Inflammatory macrophage (primary cell): ENCODE measurements at places on chromosomes 5 and 9.
A peak's percentile ranks its signal among the peaks of the same experiment; 100 is the strongest.

GRCh38 chr9:98234245-98234825, 21.1 kb downstream of the TBC1D2 start:
- DNase-seq: no peak

- peak; percentile 10 for DNase-seq
Observed at GRCh38 chr5:76175821-76176403, 92.7 kb downstream of the SV2C start.

GRCh38 chr5:168714046-168714445, 134.9 kb upstream of the PANK3 start:
- DNase-seq: no peak

DNA sequence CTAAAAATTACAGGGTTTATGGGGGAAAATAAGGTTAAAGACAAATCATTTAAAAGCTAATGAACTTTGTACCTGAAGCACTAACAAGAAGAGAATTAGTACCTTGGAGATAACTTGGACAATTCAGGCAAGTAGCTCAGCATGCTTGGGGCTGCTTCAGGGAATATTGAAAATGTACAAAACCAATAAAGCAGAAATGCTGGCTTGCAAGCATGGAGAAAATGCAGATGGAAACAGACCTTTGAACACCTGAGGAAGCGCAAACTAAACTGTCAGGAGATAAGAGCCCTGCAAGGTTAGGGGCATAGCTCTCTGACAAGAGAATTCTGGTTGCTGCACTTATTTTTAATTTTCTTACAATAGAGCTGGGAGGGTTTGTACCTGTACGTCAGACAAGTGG, 42.6 kb upstream of the C5orf47 start:
- no peak for DNase-seq

DNA sequence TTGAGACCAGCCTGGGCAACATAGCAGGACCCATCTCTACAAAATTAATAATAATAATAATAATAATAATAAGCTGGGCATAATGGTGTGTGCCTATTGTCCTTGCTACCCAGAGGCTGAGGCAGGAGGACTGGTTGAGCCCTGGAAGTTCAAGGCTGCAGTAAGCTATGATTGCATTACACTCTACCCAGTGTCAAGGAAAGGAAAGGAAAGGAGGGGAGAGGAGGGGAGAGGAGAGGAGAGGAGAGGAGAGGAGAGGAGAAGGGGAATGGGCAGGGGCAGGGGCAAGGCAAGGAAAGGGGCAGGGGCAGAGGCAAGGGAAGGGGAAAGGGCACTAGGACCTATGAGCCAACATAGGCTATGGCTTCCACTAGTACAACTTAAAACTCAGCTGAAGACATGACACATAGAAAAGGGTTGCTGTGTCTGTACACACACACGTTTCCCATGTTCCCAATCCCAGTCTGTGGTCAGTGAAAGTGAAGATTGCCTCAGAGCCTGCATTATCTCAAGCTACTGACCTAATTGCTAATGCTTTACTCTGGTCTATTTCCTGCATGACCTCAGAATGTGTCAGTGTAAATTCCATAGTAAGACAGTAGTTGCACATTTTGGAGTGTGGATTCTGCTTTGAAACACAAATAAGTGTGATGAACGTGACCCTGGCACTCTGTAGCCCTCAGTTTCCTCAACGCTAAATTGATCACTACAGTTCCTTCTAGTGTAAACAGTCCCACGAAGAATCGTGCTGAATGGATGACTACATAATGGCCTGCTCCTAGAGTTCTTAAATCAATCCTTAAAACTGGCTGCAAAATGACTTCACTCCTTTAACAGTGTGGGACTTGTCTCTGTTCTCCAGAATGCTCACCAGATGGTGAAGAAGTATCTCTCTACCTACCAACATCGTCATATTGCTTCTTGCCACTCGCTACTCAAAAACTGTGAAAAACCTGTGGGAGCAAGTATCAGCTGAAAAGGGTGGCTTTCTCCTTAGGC, 497.0 kb downstream of the RAB3C start:
- DNase-seq: no peak

- DNase-seq: no peak
Observed at GRCh38 chr9:81466981-81467380, 222.4 kb downstream of the TLE1 start.

DNA sequence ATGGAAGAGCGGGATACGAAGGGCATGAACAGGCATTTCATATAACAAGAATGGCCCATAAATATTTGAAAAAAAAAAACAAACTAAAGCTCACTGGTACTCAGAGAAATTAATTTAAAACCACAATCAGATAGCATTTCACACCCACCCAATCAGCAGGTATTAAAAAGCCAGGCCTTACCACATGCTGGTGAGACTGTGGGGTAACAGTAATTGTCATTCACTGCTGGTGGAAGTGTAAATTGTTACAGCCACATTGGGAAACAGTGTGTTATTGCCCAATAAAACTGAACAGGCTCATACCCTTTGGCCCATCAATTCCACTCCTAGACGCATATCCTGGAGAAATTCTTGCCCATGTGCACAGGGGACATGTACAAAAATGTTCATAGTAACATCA, 66.0 kb downstream of the PLAC8L1 start:
- peak; percentile 62 for DNase-seq

- DNase-seq: peak; percentile 33
Observed at GRCh38 chr9:122930541-122931225, 629 bp downstream of the ZBTB26 start.

- no peak for DNase-seq
Observed at GRCh38 chr5:120684213-120684612, 220.1 kb downstream of the PRR16 start.

GRCh38 chr9:36402536-36402935, 2.5 kb upstream of the RNF38 start:
- DNase-seq: no peak

GRCh38 chr5:172833686-172834414, at the start of gene ERGIC1:
Gene ERGIC1, plus strand, starts transcription at chr5:172834251. Its CDS starts 163 bp downstream, at chr5:172834414.
- peak; percentile 83 for DNase-seq

- peak; percentile 63 for DNase-seq
Observed at GRCh38 chr9:88781628-88782391, 209.5 kb upstream of the S1PR3 start.

- DNase-seq: peak; percentile 21
Observed at GRCh38 chr9:135902655-135903357, 4.5 kb downstream of the CAMSAP1 start.

GRCh38 chr5:166719991-166720390, 1571.5 kb upstream of the WWC1 start:
- no peak for DNase-seq

- peak; percentile 27 for DNase-seq
Observed at GRCh38 chr5:174935854-174936474, 211.6 kb downstream of the MSX2 start.

DNA sequence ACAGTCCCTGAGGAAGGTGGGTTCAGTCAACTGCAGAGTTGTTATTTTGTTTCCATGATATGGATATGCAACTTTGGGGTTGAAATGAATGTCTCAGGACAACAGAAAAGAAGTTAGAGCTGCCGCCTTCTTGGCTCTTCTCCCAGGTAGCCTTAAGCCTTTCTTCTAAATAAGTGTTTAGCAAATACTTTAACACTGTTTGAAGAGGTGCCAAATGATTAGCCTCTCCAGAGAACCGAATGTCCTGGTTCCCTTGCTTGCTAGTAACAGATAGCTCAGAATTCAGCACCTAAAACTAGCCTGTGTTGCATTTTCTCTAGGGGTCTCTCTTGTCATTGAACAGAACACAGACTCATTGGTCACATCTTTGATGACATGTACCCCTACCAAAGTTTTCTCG, 127.7 kb upstream of the PIK3R1 start:
- DNase-seq: no peak

- no peak for DNase-seq
Observed at GRCh38 chr5:186091-187041, 4.9 kb upstream of the LRRC14B start.

GRCh38 chr5:173789031-173789920, 98.9 kb upstream of the CPEB4 start:
- DNase-seq: peak; percentile 82

DNA sequence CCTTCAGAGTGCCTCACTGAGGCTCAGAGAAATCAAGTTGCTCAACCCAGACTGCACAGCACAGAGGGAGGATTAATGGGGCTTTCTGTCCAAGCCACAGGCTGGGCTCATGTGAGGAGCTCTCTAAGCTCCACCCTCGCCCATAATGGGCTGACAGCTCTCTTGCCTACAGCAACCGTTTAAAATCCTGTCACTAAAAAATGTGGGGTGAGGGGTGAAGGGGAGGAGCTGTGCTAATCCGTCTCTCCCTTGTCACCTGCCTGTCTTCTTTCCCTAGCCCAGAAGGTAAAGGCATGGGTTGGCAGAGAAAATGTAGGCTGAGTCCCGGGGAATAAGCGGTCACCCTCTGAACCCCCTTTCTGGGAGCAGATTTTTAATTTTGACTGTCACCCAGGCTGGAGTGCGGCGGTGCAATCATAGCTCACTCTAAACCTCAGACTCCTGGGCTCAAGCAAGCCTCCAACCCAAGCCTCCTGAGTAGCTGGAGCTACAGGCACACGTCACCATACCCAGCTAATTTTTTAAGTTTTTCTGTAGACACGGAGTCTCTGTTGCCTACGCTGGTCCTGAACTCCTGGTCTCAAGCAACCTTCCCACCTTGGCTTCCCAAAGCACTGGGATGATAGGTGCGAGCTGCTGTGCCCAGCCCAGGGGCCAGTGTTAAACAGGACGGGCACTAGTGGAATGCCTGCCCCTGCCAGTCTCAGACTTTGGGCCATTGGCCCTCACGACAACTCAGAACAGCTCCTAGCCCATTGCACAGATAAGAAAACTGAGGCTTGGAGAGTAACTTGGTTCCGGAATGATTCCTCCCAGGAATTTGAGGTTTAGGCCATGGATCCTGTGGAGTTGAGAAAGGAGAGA, 89.5 kb downstream of the LMX1B start:
- no peak for DNase-seq

DNA sequence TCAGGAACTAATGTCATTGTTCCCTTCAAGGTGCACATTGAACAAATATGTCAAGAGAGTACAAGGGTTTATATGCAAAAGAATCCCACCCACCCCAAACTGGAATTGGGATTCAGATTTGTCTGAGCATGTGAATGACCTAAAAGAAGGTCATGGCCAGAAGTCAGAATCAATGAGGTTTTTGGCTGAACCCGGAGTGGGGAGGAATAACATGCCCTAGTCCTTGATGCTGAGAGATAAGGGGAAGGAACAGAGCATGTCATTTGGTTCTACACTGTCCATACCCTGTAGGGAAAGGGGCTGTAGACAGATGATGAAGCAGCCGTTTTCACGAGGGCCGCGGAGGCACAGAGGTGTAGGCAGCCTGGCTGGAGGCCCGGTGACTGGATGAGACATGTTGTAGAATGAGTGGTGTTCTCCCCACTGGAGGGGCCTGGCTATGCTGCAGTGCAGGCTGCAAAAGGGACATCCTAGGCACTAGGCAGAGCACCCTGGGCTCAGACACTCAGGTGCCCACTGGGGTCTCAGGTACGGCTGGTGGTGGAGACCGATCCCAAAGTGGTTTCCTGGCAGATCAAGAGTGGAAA, 65.9 kb downstream of the ZFAND5 start:
- DNase-seq: no peak

DNA sequence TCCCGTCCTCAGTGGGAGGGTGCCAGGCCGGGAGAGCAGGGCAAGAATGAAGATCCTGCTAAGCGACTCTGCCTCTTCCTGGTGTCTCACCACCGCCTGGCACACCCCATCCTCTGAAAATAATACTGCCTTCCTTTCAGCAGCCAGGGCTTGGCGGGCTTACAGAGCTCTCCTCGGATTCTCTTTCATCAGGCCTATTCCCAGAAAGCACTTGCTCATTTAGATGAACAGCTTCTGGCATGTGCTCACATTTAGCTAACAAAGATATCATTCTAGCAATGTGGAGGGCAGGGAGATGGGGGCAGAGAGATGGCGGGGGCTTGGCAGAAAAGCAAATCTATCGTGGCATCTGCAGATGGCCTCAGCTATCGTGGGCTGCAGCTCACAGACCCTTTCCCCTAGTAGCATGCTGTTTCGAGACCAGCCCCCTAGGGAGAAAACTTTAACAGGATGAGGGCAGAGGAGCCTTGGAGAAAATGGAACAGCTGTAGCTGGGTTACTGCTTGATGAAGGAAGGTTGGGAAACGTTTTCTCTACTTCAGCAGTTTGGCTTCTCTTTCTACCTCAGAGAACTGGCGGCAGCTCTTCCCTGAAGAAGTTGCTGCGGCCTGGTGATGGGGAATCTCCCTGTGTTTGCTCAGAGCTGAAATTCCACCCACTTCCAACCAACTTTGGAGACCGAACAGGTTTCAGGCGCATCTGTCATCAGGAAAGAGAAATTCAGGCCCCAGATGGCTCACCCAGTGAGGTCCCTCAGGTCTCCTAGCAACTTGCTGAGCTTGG, 102.1 kb downstream of the TMEM174 start:
- no peak for DNase-seq

DNA sequence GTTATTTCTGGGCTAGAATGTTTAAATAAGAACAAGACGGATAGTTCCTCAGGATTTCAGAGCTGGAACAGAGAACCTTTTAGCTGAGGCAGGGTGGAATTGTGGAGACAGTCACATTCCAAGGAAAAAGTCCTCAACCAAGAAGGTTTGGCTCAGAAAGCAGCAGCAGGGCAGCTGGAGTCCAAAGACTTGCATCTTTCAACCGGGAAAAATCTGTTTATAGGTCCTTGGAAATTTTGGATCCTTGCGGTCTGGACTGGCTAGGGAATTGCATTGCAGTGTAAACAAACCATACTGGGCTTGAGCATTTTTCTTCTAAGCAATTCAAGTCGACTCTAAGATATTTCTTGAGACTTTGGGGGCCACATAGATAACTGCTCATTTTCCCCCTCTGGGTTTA, 40.8 kb upstream of the HMHB1 start:
- DNase-seq: no peak

- DNase-seq: peak; percentile 78
Observed at GRCh38 chr5:143601917-143602333, 198.4 kb upstream of the NR3C1 start.

DNA sequence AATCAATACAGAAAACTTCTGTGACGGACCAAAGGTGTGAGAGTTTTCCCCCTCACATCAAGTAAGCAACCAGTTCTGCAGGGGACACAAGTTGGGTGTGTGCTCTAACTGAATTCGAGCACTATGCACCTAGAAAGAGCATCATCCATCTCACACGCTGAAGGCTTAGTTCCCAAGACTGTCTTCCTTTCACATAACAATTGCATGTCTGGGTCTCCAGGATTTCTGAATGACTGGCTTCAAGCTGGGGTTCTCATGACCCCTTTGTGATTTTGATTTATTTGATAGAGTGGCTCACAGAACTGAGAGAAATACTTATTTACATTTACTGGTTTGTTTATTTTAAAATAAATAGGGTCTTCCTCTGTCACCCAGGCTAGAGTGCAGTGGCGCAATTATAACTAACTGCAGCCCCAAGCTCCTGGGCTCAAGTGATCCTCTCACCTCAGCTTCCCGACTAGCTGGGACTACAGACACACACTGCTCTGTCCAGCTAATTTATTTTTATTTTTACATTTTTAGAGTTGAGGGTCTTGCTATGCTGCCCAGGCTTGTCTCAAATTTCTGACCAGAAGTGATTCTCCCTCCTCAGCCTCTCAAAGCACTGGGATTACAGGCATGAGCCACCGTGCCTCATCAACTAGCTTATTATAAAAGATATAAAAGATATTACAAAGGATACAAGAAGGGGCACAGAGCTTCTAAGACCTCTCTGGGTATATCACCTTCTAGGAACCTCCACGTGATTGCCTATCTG, 316.7 kb upstream of the CDH12 start:
- no peak for DNase-seq

- DNase-seq: peak; percentile 47
Observed at GRCh38 chr9:127451858-127452656, 747 bp downstream of the LRSAM1 start.
